ENCODE measurements at places on chromosomes 2 and 18. TPM values are rescaled to one million over a fixed set of nuclear protein-coding genes. Genes with fewer than 3 reads are reported as not detected.

- no peak for DNase-seq
Observed at GRCh38 chr2:127464470-127465257, 46.4 kb downstream of the PROC start.

Gene CHRND
- not detected for polyA plus RNA-seq

- no peak for DNase-seq
Observed at GRCh38 chr2:11534746-11535484, 1.1 kb downstream of the GREB1 start.

DNA sequence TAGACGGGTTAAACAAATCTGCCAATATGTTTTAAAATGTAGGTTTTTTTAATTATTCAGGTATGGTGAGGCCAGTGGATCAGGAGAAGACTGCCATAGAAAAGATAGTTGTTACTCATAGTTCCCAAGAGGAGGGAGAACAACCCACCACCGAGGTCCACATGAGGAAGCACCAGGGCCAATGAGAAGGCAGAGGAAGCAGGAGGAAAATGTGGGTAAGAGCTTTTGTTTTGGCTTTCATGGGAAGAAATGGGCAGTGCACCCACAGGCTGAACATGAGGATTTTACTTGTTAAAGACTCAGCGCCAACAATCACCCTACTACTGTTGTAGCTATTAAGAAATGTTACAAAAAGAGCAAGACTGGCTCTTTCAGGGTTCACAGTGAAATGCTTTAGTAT lies 191.8 kb upstream of the HNMT start:
- DNase-seq = no peak

DNA sequence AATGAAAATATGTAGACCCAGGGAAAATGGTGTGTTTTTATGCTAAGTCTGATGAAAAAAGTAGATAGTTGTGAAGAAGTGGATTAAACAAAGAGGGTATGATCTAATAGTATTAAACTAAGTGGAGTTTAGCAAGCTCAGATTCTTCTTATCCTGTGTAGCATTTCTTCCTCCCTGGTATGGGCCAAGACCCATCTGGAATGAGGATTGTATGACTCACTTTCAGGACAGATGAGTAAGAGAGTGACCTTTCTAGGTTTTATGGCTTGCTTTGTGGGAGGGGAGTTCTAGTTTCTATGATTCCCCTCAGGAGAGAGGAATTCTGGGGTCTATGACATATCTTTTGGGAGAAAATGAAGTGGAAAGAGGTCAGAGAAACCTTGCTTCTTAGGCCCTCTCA lies 550.1 kb downstream of the SPAG16 start:
- DNase-seq = no peak

GRCh38 chr18:4399929-4400328 lies 55.2 kb downstream of the DLGAP1 start:
- no peak for DNase-seq

DNA sequence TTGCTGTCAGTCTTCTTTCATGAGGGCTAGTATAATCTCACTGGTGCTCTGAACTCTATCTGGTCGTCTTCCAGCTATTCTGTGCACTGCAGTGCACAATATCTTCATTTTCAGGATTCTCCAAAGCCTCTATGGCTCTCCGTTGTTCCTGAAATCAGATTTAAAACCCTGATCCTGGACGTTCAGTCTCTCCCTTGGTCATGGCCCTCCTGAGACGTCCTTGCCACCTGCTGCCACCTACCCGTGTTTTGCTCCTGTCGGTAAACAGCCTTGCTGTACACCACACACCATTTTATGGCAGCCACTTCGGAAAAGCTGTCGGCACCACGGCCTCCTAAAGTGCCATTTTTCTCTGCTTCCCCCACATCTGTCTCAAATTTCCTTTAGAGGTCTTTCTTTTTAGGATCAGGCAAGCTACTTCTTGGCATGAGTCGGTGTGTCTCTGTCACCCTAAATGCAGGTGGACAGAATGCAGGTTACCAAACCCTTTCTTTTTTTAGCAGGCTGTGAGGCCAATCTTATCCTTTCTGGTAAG lies 170.0 kb downstream of the HRH4 start:
- DNase-seq = no peak

DNA sequence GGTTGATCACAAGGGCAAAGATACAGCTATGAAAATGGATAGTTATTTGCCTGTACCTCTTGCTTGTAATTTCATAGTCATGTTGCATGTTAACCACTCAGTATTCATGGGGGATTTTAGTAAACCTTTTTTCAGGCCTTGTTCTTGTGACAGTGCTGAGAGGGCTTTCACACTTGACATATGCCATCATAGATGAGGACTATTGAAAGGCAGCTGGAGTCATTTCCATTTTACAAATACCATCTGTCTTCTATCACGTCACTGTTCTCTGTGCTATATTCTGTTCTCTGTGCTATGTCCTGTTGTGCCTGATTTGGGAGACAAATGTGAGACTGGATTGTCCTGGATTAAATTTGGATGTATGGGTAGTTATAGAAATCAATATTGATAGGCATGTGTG lies 131.7 kb downstream of the LYPD6B start:
- no peak for DNase-seq

DNA sequence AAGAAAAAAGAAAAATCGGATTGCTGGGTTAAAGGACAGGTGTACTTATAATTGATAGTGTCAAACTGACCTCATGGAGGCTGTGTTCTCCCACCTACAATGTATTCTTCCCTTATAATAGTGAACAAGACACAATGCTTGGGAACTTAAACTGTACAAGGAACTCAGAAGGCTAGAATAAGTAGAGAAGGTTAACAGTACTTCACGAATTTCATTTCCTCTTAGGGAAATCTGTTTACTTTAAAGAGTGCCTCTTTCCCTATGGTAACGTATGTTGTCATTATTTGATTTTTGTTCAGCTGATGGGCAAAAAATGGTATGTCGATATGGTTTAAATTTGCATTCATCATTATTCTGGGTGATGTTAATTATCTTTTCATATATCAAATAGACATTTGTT lies 9.2 kb upstream of the HK2 start:
- DNase-seq = no peak

Gene ANXA4
- 3.8 TPM for polyA plus RNA-seq

Gene UGT1A5
- polyA plus RNA-seq = not detected

All from naive thymus-derived CD8-positive, alpha-beta T cell (primary cell).